ENCODE measurements at places on chromosomes 2 and 18.

- no peak for DNase-seq
Measured at GRCh38 chr2:161138429-161138828, 21.8 kb upstream of the TANK start.

GRCh38 chr2:207395535-207396251 is 134.1 kb upstream of the CREB1 start:
- no peak for DNase-seq

- DNase-seq: peak; percentile 82
Measured at GRCh38 chr18:3261373-3262233, at the start of gene MYL12B. Gene MYL12B, plus strand, starts transcription at chr18:3262133. Its CDS starts 10,766 bp downstream, at chr18:3272899.

- no peak for DNase-seq
Measured at GRCh38 chr2:64963719-64964118, 25.5 kb upstream of the SLC1A4 start.

- no peak for DNase-seq
Measured at GRCh38 chr2:195561116-195561921, 95.7 kb upstream of the SLC39A10 start.

DNA sequence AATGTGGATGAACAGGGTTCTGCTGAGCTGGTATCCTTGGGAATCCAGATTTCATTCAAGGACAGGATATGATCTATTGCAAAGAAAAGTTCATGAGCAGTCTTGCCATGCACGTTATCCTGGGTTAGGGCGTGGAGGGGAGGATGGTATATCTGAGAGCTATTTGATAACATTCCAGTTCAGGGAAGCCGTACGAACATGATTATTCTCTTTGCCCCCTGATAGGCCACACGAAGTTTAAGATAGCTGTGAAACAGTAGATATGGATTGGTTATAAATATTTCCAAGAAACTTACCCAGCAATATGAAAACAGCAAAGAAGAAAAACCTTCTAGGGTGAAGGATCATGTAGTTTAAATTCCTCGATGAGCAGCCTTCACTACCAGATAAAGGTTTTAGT is 171.9 kb downstream of the LTBP1 start:
- no peak for DNase-seq

GRCh38 chr18:23066060-23066459 is 69.2 kb upstream of the CABLES1 start:
- DNase-seq: no peak

DNA sequence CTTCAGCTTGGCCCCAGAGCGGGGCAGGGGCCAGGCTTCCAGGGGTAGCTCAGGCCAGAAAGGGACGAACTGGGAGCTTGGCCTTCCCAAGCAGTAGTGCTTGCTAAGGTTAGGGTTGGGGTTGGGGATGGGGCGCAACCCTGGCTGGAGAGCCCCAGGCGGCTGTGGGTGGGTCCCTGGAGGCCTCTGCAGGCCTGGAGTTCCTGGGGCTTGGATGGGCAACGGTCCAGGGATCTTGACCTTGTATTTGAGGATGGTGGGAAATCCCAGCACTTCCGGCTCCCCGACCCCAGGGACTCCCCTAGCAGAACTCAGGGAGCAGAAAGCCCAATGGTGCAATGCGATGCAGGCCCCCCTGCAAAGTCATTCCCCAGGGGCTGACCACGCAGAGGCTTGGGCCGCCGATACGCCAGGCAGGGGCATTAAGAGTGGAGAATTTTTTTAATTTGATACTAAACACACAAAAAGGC is 12.6 kb upstream of the MLPH start:
- DNase-seq: peak; percentile 72

GRCh38 chr2:226759768-226760167 is 39.9 kb downstream of the IRS1 start:
- DNase-seq: peak; percentile 25

DNA sequence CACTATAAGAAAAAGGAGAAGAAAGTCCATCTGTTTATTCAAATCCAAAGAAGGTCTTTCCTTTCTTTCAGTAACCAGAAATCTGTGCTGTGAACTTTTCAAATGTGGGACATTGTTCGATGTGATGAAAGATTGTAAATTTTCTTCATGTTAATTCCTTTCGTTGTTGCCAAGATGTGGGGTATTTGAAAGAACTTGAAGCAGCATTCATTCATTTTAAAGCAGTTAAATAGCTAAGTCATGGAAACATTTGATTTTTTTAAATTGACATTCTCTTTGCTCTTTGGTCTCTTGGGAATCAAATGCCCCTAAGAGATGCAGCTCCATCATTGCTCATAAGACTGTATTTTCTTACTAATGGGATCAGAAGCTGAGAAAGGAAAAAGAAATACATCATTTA is 93.7 kb upstream of the EHBP1 start:
- no peak for DNase-seq

Data from heart right ventricle (tissue), 16 donors.